Fibroblast of skin of scalp (primary cell): ENCODE measurements at places on chromosomes 16 and 17.

- no peak for DNase-seq
Measured at GRCh38 chr17:13158494-13159240, 140.8 kb upstream of the ELAC2 start.

DNA sequence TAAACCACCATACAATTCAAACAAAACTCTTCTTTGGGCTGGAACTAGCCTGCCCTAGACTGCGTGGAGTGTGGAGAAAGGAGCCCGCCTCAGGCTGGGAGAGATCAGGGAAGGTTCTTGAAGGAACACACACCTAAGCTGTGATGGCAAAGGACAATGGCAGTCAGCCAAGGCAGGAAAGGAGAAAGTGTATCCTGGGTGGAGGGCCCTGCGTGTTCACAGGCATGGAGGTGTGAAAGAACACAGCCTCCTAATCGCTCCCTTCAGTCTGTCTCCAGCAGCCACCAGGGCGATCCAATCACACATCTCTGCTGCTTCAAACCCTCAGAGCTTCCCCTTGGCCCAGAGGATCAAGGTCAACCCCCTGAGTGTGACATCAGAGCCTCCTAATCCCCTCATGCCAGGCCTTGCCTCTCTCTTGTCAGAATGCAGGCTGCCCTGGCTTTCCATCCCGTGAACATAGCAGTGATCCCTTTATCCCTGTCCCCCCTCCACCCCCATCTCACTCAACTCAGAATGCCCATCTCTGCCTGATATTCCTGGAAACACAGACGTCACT is 173.0 kb downstream of the KATNIP start:
- DNase-seq: no peak

GRCh38 chr16:55944377-55944802 is 69.2 kb upstream of the CES5A start:
- peak; percentile 79 for DNase-seq

GRCh38 chr17:6421700-6422604 is 13.0 kb downstream of the AIPL1 start:
- DNase-seq: peak; percentile 69

DNA sequence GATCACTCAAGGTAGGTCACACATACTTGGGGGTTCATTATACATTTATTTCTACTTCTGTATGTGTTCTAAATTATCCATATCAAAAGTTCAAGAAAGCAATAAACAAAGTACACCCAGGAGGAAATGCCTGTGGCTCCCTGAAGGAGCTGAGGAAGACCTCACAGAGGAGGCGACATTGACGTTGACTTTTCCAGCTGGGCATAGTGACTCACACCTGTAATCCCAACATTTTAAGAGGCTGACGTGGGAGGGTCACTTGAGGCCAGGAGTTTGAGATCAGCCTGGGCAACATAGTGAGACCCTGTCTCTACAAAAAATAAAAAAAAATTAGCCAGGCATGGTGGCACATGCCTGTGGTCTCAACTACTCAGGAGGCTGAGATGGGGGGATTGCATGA is 16.3 kb downstream of the ITGAD start:
- DNase-seq: peak; percentile 15

DNA sequence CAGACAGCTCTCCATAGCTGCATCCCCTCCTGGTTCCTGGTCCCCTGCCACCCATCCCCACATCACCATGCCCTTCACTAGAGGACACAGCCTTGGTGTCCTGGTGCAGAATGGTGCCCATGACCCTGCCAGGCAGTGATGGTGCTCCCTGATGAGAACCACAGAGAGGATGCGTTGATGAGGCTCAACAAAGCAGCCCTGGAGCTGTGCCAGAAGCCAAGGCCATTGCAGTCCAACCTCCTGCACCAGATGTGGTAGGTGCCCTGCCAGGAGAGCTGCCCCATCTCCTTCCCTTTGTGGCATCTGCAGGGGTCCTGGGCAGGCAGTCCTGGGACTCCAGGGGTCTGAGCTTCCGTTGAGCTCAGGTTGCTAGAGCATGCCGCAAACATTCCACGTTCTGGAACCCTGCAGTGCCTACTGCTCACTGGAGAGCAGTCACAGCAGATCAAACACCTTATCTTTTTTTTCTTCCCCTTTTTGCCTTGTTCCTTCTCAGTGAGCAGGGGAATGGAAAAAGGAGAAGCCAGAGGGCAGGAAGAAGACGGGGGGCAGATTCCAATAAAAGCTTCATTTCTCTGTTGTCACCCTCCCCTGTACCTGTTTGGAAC is 5.3 kb upstream of the EPN3 start:
- DNase-seq: no peak

DNA sequence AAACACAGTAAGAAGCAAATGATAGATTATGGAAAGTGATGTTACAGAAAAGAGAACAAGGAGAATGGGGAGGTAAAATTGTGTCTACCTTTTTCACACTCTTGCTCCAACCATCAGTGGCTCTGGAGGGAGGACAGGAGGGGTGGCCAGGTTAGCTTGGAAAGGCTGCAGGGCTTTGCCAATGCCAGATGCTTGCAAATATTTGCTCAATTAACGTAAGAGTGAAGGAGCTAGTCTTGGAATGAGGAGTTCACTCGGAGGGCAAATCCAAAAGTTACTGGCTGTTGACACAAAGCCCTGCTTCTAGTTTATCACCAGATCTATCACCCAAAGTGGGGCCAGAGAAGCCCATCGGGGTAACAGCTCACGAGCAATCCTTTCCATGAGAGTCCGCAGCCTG is 7.4 kb upstream of the TNRC6C start:
- DNase-seq: no peak

DNA sequence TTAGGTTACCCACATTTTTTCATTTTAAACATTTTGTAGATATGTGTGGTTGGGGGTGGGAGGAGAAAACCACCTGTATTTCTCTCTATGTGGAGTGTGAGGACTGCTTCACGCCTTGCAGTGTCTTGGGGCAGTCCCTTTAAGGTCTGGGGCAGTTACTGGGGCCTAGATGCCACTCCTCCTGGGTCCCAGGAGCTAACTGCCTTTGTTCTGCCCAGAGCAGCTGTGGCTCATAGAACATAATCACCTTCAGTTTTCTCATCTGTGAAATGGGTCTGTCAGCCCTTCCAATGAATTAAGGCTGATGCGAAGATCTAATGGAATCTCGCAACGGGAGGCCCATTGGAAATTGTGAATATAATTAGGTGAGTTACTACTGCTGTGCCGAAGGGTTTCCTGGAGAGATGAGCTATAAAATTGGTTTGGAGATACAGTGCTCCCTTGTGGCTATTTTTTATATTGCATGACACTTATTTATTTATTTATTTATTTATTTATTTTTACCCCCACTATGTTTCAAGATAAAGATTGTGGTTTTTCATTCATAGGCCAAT is 22.9 kb downstream of the DHRS7C start:
- DNase-seq: peak; percentile 45

- no peak for DNase-seq
Measured at GRCh38 chr17:50022463-50023130, 27.6 kb upstream of the DLX3 start.

- DNase-seq: no peak
Measured at GRCh38 chr16:11668623-11669379, 546 bp downstream of the SNN start.

- no peak for DNase-seq
Measured at GRCh38 chr17:74713171-74713755, 540 bp upstream of the CD300LF start.

DNA sequence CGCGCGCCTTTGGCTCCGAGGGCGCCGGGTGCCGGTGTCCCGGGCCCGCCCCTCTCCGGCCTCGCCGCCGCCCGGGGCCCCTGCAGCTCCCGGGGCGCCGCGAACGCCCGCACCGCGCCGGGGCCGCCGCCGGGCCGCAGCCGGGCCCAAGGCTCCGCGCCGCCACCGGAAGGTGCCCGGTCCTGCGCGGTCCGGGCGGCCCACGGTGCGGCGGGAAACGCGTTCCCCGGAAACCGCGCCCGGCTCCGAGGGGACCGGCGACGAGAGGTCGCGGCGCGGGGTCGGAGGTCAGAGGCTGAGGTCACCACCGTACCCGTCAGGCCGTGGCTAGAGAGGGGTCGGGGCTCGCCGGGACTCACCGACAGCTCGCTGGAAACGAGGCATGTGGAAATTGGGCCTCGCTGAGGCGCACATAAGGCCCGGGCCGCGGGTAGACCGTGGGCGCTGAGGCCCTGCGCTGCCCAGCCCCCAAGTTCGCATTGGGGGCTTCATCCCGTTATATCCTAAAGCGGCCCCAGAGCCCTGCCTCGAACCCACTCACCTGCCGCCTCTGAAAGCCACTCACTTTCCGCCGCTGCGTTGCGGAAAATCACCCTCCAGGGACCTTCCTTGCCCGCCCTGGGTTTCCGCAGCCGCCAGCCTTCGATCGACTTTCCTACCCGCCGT is at the start of gene DUS1L:
TSS of gene DUS1L (minus strand) at position 167 of the 666 bp plus-strand sequence. CDS start 745 bp downstream, outside the sequence.
- DNase-seq: peak; percentile 67

- no peak for DNase-seq
Measured at GRCh38 chr17:77862890-77863813, 95.4 kb upstream of the TNRC6C start.

GRCh38 chr16:56422896-56423441 is 2.4 kb downstream of the AMFR start:
- no peak for DNase-seq
